Fibroblast of skin of scalp (primary cell): ENCODE measurements at places on chromosomes 1 and 21.

DNA sequence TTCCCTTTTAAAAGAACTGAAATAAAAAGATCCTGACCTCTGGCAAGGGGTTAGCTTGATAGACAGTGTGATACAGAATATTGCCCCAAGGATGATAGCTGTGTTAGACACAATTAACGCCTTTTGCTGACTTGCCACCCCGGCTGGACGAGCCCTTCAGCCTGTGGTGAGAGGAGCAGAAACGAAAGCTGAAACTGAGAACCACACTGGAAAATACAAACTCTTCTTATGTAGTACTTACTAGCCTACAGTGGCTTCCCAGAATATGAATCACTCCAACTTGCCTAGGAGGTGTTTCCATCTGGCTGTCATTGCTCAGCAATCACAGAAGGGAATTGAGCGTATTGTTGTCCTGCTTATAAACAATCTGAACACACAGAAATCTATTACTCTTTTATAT lies 22.9 kb downstream of the SAMSN1 start:
- DNase-seq, result no peak

DNA sequence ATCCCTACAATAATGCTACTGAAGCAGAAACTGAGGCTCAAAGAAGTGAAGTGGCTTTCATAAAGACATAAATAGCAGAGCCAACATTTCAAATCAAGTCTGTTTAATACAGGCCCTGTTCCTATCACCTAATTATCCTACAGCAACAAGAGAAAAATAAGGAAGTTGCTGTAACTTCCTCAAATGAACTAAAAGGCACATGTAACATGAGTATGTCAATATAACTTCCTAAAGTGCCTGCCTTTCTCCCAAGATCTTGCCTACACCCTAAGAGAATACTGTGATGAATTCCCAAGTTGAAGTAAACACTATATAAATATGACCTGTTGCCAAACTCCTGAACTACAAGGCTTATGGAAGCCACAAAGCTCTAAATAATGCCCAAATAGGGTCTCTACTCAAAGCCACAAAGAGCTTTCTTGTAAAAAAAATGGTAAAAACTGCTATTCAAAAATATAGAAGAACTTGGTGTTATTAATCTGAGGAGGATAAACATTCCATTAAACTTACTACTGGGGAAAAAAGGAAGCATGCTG lies 8.6 kb downstream of the BEND5 start:
- peak; percentile 47 for DNase-seq

GRCh38 chr1:221708987-221709386 lies 32.9 kb downstream of the DUSP10 start:
- DNase-seq, result no peak

DNA sequence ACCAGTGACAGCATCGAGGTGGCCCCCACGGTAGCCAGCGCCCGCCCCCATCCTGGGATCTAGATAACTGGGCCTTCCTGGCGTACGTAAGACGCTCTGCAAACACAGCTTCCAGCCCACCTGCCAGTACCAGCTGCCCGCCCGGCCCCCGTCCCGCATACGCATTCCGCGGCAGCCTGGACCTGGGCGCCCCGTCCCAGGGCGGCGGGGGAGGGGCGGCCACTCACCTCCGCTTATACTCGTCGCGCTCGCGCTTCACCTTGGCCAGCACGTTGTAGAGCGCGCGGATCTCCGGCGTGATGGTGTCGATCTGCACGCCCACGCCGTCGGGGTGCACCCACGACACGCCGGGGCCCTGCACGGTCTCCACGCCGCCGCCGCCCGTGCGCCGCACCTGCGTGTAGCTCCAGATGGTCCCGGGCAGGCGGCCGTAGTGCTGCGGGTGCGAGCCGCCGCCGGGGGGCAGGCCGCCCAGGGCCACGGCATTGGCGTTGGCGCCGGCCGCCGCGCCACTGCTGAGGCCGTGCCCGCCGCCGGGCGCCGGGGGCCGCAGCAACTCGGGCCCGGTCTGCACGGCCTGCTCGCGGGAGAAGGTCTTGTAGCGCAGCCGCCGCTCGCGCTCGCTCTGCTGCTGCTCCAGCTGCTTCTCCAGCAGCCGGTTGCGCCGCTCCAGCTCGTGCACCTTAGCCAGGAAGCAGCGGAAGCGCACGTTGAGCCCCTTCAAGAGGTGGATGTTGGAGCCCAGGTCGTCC lies 859 bp downstream of the IFFO2 start:
- no peak for DNase-seq

- DNase-seq, result no peak
Measured at GRCh38 chr1:56377431-56377830, 201.9 kb downstream of the PLPP3 start.
